Activated T-cell treated with anti-CD3 and anti-CD28 coated beads for 24 hours (primary cell): ENCODE measurements at places on chromosomes 7 and 10.

- DNase-seq, result no peak
Measured at GRCh38 chr7:97025130-97025499, 484 bp upstream of the DLX5 start.

- DNase-seq, result no peak
Measured at GRCh38 chr7:74306730-74307469, 17.7 kb downstream of the CLIP2 start.

GRCh38 chr7:88670536-88670935, 89.0 kb upstream of the ZNF804B start:
- DNase-seq, result no peak

DNA sequence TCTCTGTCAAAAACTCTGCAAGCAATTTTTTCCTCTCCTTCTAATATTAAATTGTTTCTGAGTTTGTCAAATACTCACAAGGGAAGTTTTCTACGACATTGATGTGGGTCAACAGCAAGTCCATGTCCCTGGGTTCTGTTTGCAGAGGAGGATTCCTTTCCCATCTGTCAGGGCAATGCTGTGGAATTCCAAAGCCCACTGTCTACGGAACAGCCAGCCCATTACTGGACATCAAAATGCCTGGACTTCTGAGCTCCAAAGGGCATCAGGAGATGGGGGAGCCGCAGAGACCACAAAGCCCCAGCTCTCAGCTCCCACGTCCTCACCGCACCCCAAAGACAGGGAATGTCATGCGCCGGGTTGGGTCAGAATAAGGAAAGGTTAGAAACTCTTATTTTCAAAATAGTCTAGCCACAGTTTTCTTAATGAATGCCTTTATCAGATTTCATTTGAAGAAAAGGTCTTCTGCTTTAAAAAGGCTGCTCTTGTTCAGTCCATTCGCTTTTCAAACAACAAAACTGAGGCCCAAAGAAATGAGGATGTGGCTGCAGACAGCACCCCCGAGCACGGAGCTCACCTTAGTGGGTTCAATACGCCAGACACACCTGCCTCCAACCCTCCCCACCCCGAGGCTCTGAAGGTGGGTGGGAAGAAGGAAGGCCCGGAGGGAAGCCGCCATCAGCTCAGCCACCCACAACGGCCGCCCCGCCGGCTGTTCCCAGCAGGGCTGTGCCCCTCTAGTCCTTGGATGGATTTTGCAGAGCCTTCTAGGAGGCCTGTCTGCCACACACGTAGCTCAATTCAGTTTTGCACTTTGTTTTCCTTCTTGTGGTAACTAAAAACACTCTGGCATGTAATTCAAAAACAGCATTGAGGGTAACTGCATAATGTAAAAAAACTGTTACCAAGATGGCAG, 44.7 kb downstream of the PTPRN2 start:
- no peak for DNase-seq

GRCh38 chr7:22066522-22066921, 120.8 kb upstream of the CDCA7L start:
- DNase-seq, result no peak

DNA sequence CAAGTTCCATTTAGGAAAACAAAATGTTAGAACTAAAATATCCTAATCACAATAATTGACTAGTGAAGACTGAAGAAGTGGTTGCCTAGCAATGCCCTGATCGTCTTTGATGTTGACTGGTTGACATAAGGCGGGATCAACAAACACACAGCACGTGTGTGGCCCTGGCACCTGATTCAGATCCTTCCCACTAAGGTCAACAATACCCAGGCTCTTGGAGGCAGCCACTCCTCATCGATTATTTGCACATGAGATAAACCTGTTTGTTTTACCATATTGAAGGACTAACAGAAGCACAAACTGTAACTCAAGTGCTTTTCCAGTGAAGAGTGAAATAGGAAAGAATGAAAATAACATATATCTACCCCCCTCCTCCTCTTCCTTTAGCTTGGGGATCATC, 15.6 kb downstream of the FANK1 start:
- no peak for DNase-seq

- no peak for DNase-seq
Measured at GRCh38 chr7:139340808-139341057, 404 bp upstream of the FMC1 start.

GRCh38 chr7:36708767-36709166, 15.5 kb downstream of the AOAH start:
- DNase-seq, result no peak

- no peak for DNase-seq
Measured at GRCh38 chr10:104351919-104352318, 1.7 kb upstream of the CFAP58 start.

DNA sequence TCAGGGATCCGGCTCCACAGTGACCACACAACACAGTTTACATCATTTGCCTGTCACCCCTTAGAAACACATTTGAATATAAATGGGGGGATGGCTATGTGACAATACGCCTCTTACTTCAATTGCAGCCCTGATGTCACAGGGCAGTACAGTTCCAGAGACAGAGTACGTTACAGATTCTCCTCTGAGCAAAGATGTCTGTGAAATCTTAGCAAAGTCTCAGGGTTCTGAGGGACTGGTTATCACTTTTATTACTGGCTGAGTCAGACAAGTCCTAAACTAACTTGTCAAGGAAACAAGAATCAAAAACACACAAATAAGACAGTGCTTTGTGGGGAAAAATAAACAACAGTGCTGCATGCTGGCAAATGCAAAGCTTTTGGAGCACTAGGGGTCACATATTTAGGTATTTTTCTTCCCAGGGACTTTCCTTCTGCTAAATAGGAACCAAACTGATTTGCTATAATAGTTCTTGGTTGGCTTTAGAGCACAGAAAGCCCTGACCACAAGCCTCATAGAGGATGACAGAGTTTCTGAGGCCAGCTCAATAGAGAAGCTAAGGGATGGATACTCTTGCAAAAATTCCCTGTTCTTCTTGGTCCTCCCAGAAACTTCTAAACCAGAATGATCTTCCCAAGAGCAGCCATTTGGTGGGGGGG, 501.6 kb downstream of the GRID1 start:
- DNase-seq, result no peak

GRCh38 chr7:2243458-2243857, 1.4 kb downstream of the NUDT1 start:
- no peak for DNase-seq

GRCh38 chr7:5552123-5552522, 128.5 kb upstream of the TNRC18 start:
- no peak for DNase-seq

DNA sequence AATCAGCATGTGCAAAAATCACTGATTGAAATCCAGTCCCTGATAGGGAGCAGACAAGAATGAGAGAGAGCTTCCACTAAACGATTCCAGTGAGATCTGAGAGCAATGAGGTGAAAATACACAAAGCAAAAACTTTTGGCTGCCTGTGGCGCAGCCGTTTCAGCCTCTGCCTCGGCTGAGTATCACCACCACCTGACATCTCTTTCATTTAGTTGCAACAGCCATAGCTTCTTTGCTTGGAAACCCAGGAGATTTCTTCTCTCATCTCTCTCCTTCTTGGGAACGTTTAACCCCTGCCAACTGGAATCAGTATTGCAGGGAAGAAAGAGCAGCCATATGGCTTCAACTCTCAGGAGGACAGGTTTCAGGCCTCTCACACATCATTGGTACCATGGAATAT, 237.3 kb upstream of the AGK start:
- no peak for DNase-seq

DNA sequence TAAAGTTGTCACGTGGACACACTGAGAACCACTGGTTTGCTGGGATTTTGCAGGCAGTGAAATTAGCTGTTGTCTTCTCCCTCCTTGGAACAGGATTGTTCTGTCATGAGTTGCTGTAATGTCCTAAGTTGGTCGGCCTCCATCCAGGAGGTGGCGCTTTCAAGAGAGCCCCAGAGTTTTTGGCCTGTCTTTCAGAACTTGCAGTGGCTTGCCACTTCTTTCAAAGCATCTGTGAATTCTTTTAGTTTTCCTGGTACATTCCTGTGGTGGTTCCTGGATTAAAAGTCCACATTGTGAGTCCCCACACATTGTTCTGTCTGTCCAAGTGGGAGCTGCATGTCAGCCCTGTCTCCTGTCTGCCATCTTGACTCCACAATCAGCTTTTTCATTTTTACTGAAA, 133.8 kb downstream of the PON1 start:
- DNase-seq, result no peak

GRCh38 chr7:135837675-135838074, 89.1 kb upstream of the FAM180A start:
- no peak for DNase-seq

DNA sequence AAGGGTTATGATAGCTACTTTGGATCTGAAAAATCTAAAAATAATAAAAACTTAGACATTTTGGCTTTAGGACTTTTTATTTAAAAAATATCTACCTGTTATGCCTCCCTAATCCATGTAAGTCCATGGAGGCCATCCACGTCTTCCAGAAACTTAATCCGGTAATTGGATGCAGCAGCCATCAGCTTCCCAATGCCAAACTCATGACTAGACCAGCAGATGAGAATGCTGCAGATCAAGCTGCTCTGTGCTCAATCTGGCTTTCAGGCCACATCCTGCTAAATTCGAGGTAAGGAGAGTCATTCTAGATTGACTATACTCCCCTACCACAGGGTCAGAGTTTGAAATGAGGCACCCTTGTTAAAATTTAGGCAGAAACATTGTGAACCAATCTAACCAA, 168.5 kb upstream of the TCERG1L start:
- DNase-seq, result no peak

DNA sequence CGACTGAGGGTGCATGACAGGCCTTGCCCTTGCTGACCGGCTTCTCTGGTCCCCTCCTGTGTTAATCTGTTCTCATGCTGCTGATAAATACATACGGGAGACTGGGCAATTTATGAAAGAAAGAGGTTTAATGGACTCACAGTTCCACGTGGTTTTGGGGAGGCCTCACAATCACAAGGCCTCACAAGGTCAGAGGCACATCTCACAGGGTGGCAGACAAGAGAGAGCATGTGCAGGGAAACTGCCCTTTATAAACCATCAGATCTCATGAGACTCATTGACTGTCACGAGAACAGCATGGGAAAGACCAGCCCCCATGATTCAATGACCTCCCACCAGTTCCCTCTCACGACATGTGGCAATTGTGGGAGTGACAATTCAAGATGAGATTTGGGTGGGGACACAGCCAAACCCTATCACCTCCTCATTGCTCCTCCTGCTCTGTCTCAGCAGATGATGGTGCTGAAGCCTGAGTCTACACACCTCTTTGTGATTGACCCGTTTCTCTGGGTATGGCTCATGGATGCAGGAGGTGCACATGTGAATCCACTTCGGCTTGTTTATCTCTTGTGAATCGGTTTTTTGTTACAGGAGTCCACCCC, 547.8 kb downstream of the DNAJB6 start:
- no peak for DNase-seq

DNA sequence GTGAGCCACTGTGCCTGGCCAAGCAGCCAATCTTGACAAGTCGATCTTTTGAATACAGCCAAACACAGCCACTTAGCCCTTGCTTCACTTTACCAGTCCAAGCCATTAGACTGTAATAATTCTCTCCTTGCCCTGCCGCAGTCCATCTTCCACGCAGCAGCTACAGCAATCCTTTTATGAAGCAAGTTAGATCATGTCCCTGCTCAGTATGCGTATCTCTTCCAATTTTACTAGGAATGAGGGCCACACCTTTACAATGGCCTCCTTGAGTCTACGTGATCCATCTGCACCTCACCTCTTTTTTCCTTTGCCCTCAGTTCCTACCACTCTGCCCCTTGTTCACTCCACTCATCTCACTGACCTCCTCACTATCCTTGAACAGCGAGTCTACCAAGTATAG, 22.2 kb downstream of the GSAP start:
- no peak for DNase-seq

DNA sequence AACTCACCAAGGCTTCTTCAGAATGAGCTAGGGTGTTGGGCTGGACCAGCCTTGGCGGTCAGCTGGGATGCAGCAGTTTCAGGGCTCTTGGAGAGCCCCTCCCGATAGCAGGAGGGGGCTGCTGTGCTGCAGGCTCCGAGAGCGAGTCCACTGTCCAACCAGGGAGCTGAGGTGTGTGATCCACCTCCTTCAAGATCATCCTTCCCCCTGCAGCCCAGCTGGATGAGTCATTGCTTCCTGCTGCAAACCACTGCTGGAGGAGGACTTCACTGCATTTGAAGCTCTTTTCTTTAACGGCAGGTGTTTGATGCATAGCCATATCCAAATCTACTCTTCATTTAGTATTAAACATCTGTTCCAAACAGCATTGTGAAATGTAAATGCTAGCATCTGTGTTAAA, 54.2 kb upstream of the EBF3 start:
- DNase-seq, result no peak

GRCh38 chr7:129643550-129644170, 32.1 kb downstream of the NRF1 start:
- DNase-seq, result no peak

DNA sequence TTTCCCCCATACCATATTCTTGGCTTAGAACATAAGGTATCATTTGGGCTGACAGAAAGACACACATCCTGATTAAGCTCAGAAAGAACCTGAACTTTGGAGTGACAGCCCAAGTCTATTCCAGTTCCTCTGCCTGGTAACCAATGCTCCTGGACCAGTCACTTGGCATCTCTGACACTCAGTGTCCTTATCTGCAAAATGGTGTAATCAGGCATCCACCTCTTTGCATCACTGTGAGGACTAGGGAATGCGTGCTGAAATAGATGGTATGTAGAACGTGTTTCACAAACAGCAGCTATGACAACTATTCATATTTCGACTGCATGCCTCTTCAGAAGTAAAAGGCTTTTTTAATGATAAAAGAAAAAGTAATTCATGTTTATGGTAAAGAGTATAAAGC, 26.2 kb upstream of the PIK3AP1 start:
- no peak for DNase-seq

- DNase-seq, result no peak
Measured at GRCh38 chr7:114365791-114366190, 48.8 kb upstream of the FOXP2 start.

DNA sequence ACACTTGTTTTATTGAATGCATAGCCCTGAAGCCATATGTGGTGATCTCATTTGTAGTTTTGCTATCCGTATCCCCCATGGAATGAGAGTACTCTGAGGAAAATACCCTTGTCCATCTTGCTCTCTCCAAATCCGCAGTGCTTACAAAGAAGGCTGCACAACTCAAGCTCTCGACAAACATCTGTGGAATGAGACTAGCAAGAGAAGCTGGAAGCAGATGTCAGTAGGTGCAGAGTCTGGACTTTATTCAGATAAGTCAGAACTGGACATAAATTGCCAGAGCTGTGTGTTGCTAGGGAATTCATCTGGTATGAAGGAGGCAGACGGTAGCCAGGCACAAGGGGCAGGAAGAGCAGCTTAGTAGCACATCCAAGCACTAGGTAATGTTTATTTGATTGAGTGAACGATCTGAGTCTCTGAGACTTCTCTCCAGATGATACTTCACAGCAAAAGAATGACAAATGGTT, 1046.2 kb downstream of the XPNPEP1 start:
- DNase-seq, result no peak

- DNase-seq, result no peak
Measured at GRCh38 chr7:24715171-24715570, 42.1 kb downstream of the GSDME start.
